ENCODE measurements at places on chromosomes 3 and 15. TPM values are rescaled to one million over a fixed set of nuclear protein-coding genes. Genes with fewer than 3 reads are reported as not detected.

DNA sequence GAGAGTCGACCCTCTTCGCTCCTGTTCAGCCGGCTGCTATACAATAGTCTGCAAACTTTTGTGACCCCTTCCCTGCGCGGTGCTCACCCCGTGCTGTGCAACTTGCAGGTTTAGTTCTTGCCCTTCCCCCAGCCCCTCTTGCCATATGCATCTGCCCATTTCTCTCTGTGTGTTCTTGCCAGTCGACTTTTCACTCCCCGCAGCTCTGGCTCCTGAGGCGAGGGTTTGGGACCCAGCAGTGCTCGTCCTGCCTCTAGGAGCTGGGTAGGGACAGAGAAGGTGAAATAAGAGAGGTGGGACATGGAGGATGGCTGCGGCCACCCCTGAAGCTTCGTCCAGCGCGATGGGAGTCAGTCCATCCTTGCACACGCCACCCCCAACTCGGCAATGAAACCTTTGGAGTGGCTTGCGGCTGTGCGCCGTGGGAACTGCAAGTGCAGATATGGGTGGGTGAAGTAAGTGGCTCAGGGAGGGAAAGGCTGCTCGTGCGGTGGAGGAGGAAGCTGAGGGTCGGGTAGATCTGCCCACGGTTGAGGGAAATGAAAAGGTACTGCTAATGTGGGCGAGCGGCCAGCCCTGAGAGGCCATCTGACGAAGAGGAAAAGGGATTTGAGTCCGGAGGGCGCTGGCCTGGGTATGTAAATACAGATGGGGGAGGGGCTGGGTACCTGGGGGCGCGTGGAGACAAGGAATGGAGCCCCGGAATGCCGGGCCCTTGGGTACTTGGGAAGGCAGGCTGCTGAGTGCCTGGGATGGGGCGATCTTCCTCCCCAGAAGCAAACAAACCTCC, 1.0 kb downstream of the LRRC3B start:
- no peak overlapping the region for H3K4me3 ChIP-seq
- no peak for DNase-seq
- no peaks in the 10 kb centered on the region for H3K36me3 ChIP-seq
- H3K27me3 ChIP-seq = no peaks in the 10 kb centered on the region

OXTR gene
- total RNA-seq = 0.12 TPM

IL17RB gene
- 6.0 TPM for total RNA-seq

ANKRD34C gene
- total RNA-seq = 0.05 TPM

DNA sequence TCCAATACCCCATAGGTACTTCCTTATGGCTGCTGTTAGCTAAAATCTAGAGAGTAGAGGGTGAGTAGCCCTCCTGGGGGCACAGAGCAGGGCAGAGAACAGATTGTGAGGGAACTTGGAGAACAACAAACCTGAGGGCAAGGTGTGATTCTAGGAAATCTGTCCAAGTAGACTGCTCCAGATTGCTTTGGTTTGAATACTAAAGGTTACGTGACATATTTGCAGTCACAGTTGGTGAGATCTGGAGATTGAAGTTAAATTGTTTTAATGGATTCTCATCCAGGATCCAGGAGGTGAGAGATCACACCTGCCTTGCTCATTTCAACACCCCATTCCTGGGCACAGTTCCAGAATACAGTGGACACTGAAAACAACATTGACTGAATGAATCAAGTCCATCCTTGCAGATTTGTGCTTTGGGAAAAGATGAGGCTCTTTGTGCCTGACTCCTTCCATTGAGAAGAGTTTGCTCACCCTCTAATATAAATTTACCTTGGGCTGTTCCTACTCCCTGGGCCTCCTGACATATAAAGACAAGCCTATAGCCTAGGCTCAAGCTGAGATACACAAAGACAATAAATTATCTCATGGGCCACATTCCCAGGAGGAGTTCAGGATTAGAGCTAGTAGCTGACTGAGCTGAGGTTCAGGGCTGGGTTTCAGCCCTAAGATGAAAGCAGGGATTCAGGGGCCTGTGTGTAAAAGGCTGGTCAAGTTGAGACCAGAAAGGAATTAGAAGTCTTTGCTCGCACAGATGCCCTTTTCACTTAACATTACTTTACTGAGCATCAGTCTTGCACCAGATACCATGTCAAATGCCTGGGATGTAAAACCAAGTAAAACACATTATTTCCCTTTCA, 400.9 kb upstream of the MCTP2 start:
- H3K4me3 ChIP-seq = no peak overlapping the region
- no peaks in the 10 kb centered on the region for H3K36me3 ChIP-seq
- DNase-seq = no peak
- H3K27ac ChIP-seq = no peak overlapping the region
- no peaks in the 10 kb centered on the region for H3K27me3 ChIP-seq

DNA sequence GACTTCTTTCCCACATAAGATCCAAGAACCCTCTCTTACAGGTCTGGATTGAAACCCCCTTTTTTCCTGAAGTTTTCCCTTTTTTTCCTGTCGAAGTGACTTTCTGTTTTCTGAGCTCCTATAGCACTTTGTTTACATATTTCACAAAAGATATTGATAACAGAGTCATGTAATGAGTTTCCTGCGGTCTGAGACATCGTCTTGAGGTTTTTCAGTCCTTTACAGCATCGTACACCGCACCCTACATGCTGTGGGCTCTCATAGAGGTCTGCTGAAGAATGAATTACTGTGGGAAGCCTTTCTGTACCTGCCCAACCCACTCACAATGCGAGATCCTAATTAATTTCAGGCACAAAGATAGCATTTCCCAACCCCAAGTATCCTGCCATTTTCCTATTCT, 53.1 kb downstream of the MCF2L2 start:
- no peaks in the 10 kb centered on the region for H3K27me3 ChIP-seq
- H3K36me3 ChIP-seq = no peaks in the 10 kb centered on the region
- no peaks in the 10 kb centered on the region for H3K4me1 ChIP-seq
- no peak for DNase-seq

GRCh38 chr15:62782896-62783295, 259.7 kb upstream of the TPM1 start:
- H3K27me3 ChIP-seq = no peaks in the 10 kb centered on the region
- H3K36me3 ChIP-seq = no peaks in the 10 kb centered on the region
- H3K4me1 ChIP-seq = no peaks in the 10 kb centered on the region
- DNase-seq = no peak

GRCh38 chr15:65758242-65758641, 33.9 kb downstream of the DENND4A start:
- no peaks in the 10 kb centered on the region for H3K27me3 ChIP-seq
- no peaks in the 10 kb centered on the region for H3K36me3 ChIP-seq
- no peak overlapping the region for H3K27ac ChIP-seq
- no peak overlapping the region for H3K4me3 ChIP-seq

DNA sequence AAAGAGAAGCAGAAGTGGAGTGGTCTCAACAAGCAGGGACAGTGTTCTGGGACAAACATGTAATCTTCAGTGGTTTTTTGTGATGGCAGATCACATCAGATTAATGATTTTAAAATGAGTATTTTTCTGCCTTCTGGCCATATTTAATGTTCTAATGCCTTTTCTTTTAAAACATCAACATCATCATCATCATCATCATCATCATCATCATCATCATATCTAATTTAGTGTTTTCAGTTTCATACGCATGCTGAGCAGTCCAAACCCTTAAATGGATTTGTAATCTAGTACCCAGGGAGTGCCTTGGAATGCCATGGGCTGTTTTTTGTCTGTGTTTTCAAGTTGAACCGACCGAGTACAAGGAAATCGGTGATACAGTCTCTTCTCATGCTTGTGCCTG, 68.9 kb downstream of the CACNA2D3 start:
- H3K36me3 ChIP-seq = no peaks in the 10 kb centered on the region
- H3K27ac ChIP-seq = no peak overlapping the region
- no peak overlapping the region for H3K4me3 ChIP-seq
- no peaks in the 10 kb centered on the region for H3K27me3 ChIP-seq

GRCh38 chr3:80750637-80751036, 982.8 kb upstream of the ROBO1 start:
- H3K4me3 ChIP-seq = no peak overlapping the region
- H3K27me3 ChIP-seq = no peaks in the 10 kb centered on the region
- no peaks in the 10 kb centered on the region for H3K36me3 ChIP-seq
- no peak overlapping the region for H3K27ac ChIP-seq

DNA sequence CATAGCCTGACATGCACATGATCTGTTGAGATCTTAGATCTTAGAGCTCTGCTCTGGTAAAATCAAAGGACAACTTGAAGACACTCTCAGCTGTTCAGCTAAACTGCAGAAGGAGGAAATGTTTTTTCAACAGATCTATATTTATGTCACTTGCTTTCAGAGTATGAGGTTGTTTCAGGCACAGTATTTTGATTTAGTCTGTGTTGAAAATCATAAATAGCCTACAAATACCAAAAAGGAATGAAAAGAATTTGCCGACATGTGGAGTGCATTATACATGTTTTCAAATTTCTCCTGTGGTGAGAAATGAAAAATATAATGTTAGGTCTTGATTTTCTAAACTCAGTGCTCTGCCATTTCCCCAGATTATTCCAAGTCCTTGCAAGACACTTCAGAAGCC, 1118.4 kb downstream of the TBL1XR1 start:
- no peak overlapping the region for H3K27ac ChIP-seq
- H3K4me1 ChIP-seq = no peaks in the 10 kb centered on the region
- no peaks in the 10 kb centered on the region for H3K27me3 ChIP-seq

DNA sequence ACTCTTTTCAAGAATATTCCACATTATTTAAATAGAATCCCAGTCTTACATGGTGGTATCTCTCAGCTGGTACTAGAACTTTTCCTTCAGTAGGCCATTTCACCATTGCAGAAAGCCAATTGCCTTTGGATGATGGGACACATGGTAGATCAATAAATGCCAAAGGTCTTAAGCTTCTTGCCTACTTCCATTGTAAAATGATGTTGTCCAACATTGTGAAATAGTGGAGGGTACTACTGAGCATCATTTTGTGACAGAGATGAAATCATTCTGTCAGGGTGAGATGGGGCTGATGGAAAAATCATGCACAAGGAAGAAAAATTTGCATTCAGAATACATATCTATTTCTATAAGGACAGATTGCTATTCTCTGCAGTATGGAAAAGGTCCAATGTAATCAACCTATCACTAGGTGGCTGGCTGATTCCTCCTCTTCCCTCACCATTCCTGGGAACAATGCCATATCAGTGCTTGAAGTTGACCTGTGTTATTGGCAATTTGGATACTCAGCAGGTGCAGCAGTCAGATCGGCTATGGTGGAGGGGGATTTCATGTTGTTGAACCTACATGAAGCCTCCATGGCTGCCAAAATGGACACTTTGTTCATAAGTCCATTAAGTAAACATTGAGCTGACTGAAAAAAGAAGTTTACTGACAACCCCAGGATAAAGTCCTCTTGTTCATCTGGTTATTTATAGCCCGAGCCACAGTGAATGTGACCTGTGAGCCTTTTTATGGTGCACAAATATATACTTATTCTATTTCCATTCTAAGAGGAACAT, 596.9 kb upstream of the ARPP21 start:
- DNase-seq = peak; percentile 17
- no peak overlapping the region for H3K4me3 ChIP-seq
- no peaks in the 10 kb centered on the region for H3K4me1 ChIP-seq
- H3K27me3 ChIP-seq = no peaks in the 10 kb centered on the region

ZBTB47 gene
- 9.0 TPM for total RNA-seq

STARD9 gene
- total RNA-seq = 2.0 TPM

DNA sequence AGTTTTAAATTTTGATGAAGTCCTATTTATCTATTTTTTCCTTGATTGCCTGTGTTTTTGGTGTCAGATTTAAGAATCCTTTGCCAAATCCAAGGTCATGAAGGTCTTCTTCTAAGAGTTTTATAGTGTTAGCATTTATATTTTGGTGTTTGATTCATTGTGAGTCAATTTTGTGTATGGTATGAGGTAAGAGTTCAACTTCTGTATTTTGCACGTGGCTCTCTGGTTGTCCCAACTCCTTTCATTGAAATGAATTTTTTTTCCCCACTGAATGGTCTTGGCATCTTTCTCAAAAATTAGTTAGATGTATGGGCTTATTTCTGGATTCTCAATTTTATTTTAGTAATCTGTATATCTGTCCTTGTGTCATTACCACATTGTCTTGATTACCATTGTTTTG, 57.1 kb upstream of the STRIT1 start:
- H3K36me3 ChIP-seq = no peaks in the 10 kb centered on the region
- DNase-seq = no peak
- no peak overlapping the region for H3K27ac ChIP-seq
- no peaks in the 10 kb centered on the region for H3K4me1 ChIP-seq
- no peak overlapping the region for H3K4me3 ChIP-seq
- no peaks in the 10 kb centered on the region for H3K27me3 ChIP-seq

DNA sequence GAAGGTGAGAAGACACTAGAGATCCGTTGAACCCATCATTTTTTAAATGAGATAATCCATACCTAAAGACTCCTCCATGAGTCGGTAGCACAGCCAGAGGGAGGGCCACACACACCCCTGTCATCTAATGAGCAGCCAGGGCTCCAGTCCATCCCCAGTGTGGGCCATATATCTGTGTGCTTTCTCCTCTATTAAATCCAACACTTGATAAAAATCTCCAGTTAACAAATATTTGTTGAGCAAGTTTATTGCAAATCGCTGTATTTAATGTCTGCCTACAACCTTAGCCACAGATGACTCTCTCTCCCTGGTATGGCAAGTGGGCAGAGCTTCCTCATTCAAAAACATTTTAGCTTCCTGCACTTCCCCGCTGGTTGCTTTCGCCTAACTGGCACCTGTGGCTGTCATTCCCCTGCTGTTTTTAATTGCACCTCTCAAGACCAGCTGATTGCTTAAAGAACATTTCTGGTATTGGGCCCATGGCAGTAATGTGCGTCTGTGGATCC, 82.8 kb downstream of the SMAD3 start:
- peak overlapping the region; percentile 80 for H3K27ac ChIP-seq
- peaks cover 44% of the 10 kb centered on the region for H3K4me1 ChIP-seq
- no peaks in the 10 kb centered on the region for H3K27me3 ChIP-seq
- no peak overlapping the region for H3K4me3 ChIP-seq
- no peaks in the 10 kb centered on the region for H3K36me3 ChIP-seq

DNA sequence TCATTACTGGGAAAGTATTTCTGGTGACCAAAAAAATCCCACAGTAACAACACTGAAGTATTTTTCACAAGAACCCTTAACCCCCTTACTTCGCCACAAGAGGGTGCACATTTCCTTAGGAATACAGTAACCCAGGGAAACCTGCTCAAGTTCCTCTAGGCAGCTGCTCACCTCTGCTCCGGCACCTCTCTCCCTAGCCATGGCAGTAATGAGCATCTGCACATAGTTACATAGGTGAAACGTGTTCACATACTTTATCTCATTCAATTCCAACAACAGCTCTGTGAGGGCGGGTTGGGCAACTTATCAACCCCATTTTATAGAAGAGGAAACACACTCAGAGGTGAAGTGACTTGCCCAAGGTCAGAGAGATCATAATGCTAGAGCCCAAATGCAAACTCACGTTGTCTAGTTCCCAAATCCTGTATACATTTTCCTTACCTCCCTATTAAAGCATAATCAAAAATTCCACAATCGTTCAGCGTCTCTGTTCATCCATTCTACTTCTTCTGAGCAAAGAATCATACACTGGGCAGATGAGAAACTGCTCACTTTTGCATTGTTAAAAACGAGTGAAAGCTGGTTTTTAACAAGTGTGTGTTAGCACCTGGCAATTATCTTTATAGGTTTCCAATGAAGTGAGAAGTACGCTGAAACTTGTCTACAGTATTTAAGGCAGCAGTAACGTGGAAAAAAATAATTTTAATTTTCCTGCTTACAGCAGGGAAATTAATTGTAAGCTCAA, 90.7 kb downstream of the IGF2BP2 start:
- DNase-seq = peak; percentile 50
- H3K4me3 ChIP-seq = no peak overlapping the region
- H3K27me3 ChIP-seq = no peaks in the 10 kb centered on the region
- no peak overlapping the region for H3K27ac ChIP-seq
- no peaks in the 10 kb centered on the region for H3K36me3 ChIP-seq

- no peak overlapping the region for H3K27ac ChIP-seq
- no peaks in the 10 kb centered on the region for H3K27me3 ChIP-seq
- no peaks in the 10 kb centered on the region for H3K36me3 ChIP-seq
- no peak for DNase-seq
- H3K4me1 ChIP-seq = no peaks in the 10 kb centered on the region
These were observed 2.6 kb upstream of the BCL2A1 start for GRCh38 chr15:79973456-79974195.
